ENCODE measurements at places on chromosomes 7 and 10. TPM values are rescaled to one million over a fixed set of nuclear protein-coding genes. Genes with fewer than 3 reads are reported as not detected.

DNA sequence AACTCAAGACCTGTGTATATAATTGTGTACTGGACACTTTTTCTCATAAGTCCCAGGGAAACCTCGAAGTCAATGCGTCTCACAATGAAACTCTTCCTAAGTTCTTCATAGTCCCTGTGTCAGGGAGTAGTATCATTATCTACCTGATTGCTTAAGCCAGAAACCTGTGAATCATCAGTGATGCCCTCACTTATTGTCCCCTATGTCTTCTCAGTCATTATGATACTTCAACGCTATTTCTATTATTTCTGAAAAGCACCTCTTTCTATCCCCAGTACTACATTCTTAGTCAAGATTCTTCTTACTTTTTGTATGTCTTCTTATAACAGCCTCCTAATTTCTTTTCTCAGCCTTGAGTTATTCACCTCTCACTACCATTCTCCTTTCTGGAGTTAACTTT lies 94.3 kb downstream of the OTUD1 start:
- DNase-seq = no peak

DNA sequence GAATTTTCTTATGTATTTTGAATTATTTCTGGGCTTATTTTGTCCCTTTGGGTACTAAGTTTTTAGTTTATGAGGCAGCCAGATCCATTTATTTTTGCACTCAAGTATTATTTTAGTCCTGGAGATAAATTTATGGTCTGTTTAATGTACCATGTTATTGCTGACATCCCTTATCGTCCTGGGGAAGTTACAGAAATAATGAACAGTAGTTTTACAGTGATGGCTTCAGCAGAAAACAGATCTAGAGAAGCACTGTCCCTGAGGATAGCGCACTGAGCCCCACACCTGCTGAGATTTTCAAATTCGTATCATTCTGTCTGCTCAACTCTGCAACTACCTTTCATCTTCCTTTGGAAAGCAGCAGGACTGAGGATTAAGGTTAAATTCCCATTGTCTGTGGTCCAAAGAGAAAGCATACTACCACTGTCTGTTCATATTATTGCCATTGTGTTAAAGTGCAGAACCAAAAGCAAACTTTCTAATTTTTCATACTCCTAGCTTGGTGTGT lies 168.3 kb downstream of the SNX13 start:
- no peak for DNase-seq

GRCh38 chr10:35212856-35213255 lies 86.2 kb downstream of the CREM start:
- no peak for DNase-seq

GRCh38 chr10:19098803-19099202 lies 50.2 kb downstream of the MALRD1 start:
- no peak for DNase-seq

DNA sequence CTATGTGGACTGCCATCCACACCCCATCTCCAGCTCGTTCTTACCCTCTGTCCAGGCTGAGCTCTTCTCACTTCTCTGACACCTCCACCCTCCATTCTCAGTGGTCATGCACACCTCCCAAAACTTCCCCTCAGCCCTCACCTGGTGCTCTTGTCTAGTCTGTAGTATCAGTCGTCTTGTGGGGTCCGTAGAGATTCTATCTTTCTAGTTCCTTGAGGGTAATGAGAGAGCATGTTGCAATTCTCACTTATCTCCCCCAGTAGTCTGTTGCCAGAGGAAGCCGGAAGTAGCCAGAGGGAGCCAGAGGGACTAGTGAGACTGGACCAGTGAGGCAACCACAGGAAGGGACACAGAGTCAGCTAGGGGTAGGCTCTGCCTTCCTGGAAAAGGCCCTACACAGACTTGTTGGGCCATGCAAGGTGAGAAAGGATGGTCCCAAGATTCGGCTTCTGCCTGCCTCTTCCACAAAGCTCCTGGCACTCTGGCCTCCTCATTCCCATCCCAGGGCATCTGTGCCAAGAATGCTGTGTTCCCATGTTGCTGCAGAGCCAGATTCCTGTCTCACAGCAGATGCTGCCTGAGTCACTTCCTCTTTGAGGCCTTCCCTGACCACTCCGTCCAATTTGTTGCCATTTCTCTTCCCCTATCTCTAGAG lies 50.6 kb upstream of the DUSP5 start:
- DNase-seq = peak; percentile 95

- no peak for DNase-seq
Observed at GRCh38 chr7:36739351-36739750, 15.1 kb upstream of the AOAH start.

GRCh38 chr10:104478380-104478779 lies 124.7 kb downstream of the CFAP58 start:
- peak; percentile 17 for DNase-seq

GRCh38 chr7:44158096-44158872 lies 17.2 kb upstream of the MYL7 start:
- peak; percentile 65 for DNase-seq

DNA sequence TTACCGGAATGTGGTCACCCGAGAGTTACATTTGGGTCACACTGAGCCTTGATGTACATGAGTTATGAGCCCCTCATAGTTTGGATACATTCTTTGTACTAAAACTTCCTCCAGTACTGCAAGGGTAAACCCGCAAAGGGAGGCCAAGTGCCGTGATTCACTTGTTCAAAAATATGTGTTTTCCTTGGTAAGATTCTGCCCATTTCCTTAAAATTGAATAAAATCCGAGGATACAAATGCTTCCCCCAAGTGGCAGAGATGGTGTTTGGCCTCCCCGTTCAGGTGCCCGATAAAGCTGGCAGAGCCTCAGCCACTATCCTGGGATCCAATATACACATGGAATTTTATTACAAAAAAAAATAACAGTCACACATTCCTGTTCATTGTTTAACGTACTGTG lies 268.3 kb downstream of the DIP2C start:
- no peak for DNase-seq

GRCh38 chr7:129008645-129009414 lies 46.1 kb downstream of the TNPO3 start:
- no peak for DNase-seq

GRCh38 chr7:104196161-104196560 lies 11.7 kb downstream of the ORC5 start:
- no peak for DNase-seq

FKBP6 gene
- total RNA-seq = not detected

GPER1 gene
- total RNA-seq = 10.3 TPM

ITGA8 gene
- total RNA-seq = 2.5 TPM

GPR15LG gene
- not detected for total RNA-seq
